Stimulated activated CD4-positive, alpha-beta T cell treated with anti-CD3 and anti-CD28 coated beads, Interleukin-15, amount 100 ng/mL, for 1 hour (primary cell): ENCODE measurements at places on chromosomes 16 and 17.

GRCh38 chr17:6997171-6997570 lies 1.3 kb downstream of the ALOX12 start:
- no peak for DNase-seq

DNA sequence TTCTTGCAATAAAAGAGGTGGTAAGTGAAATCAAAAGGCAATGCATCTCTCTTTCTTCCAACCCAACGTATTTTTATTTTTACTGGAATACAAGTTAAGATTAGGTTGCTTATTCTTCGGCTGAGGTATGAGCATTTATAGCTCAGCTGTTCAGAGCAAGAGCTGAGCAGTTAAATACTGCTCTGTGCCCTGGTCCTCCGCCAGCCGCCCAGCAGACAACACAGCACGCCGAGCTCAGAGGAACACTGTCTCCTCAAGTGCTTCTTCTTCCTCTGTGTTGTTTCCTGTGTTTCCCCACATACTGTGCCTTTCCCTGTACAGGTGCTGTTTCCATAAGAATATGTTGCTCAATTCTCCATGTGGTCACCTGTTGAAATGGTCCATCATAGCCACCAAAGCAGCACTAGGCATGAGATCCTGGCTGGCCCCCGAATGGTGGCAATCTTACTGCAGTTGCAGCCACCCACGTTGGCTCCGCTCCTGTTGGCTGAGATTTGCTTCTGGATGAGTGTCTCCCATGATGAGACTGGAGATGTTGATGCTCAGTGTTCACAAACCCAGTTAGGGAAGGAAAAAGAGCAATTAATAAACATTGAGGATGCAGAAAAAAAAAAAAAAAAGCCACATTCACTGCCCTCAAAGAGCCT lies 515.3 kb downstream of the GRIN2A start:
- DNase-seq = no peak

DNA sequence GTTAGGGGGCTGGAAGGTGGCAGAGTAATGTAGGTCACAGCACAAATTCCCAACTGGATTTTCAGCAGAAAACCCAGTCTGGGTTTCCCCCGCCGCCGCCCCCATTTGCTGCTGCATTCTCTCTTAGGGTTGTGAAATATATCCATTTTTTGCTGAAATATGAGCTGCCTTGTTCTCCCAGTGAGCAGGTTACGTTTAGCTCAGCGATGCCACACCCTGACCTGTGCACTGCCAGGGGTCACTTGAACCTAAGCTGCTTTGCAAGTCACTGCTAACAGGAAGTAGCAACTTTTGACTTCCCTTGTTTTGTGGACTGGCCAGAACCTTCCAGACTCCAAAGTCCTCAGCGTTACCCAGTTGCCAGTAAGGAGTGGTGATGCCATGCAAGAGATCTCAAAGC lies 274.1 kb downstream of the CPPED1 start:
- DNase-seq = no peak

DNA sequence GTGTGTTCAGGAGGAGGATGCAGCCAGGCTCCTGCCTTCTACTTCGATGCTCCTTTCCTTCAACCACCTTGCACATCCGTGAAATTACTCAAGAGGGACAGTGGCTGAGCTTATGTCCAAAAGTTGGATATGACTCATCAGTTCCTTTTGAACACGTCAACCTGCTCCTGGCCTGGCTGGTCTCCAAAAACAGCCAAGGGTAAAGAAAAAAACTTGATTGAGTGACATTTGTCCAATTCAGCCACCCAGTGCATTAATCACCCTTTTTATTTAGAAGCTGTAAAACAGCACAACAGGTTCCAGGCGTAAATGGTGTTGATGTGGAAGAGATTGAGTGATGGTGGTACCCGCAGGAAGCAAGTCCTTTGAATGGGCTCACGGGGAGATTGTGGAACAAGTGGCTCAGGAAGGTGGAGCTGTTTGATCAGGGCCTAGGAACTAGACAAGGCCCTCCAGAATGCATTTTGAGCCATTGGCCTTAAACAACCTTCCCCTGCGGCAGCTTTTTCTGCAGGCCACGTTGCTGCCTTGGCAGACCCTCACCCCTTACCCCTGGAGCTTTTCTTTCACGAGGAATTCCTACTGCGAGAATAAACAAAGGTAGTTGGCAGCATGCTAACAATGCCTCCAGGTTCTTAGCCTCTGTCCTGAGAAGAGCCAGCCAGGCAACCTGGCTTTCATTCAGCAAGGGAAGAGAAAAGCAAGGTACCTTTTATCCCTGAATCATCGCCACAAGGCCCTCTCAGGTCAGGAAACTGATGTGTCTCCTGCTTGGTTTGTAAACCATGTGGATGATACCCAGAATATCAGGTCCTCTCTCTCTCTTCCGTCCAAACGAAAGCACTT lies 173.3 kb upstream of the CACNG5 start:
- DNase-seq = no peak

DNA sequence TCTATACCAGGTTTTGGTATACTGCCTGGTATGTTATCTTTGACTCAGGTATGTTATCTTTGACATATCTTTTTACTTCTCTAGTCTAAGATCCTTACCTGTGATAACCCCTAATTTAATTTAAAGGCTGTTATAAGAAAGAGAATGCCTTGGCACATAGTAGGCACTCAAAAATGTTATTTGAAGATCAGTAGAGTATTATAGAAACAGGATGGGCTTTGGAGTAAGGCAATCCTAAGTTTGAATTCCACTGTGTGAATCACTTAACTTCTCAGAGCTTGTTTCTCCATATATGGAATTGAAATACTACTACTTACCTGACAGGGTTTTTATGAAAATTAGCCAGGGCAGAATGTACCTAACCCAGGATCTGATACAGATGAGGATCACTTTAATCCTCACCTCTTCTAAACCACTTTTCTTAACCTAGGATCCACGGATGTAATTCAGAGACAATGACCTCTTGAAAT lies 1.2 kb downstream of the BRIP1 start:
- no peak for DNase-seq

GRCh38 chr17:69909389-69909788 lies 165.6 kb upstream of the KCNJ16 start:
- no peak for DNase-seq

DNA sequence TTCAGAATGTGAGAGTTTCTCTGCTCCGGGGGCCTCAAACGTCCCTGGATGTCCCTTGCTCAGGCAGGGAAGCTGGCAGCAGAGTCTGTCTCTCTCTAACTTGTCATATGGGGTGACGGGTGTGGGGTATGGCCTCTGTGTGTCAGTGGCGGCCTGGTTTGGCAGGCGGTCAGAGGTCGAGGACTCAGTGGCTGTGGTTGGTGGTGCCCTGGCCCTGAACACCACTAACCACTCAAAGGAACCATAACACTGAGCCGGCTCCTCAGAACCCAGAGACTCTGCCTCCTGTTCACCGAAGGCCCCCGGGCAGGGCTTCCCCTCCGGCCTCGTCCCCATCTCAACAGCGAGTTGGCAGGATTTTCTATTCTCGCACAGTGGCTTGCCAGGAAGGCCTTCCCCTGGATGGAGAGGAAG lies 677 bp downstream of the P2RX1 start:
- no peak for DNase-seq

GRCh38 chr17:296906-297690 lies 55.5 kb downstream of the RPH3AL start:
- DNase-seq = no peak

- no peak for DNase-seq
Observed at GRCh38 chr17:39663340-39663687, 1.8 kb upstream of the TCAP start.

- peak; percentile 70 for DNase-seq
Observed at GRCh38 chr16:30458561-30459394, 13.1 kb upstream of the SEPHS2 start.

DNA sequence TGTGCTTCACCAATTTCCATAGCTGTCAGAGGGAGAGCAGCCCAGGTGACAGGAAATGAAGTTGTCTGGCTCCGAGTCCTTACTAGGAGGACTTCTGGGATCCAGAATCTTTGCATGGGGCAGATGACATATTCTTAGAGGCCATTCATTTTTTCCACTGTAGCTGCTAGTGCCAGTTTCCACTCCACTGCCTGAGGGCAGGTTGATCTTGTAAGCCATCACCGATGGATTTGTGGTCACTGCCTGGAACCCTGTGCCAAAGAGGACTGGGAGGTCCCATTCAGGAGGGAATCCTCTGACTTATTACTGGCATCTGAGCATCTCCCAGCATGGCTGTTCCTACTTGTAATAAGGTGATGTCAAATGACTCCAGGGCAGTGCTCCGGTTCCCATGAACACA lies 144.1 kb upstream of the KCNJ18 start:
- DNase-seq = no peak

DNA sequence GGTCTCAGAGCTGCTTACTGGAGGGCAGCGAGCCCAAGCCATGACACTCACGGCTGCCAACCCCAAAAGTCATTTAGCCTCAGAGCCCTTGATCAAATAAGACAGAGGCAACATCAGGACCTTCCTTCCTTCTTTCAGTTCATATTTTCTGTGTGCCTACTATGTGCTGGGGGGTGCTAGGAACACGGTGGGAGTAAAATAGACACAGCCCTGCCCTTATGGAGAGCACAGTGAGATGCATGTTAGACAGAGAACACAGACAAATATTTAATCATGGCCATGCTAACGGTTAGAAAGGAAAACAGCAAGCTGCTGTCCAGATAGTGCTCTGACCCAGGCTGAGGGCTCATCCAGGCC lies 4.5 kb upstream of the BRD7 start:
- DNase-seq = no peak

GRCh38 chr17:3753624-3754023 lies 29.9 kb downstream of the HASPIN start:
- no peak for DNase-seq

DNA sequence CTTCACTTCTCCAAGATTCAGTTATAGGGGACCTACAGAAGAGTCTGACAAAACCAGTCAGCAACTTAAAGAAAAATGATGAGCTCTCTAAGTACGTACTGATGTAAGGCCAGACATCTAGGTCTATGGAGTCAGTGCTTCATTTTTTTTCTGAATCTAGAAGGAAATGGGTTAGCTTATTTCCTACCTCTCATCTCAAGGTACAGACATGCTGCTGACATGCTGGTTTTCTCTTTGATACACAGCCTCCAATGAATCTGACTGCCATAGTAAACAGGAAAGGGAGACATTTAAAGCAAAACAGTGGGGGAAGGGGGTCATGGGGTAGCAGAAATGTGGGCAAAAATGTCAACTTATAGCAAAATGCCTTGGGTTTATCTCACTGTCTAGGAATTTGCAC lies 16.4 kb downstream of the CDR2 start:
- no peak for DNase-seq

- DNase-seq = no peak
Observed at GRCh38 chr16:75087375-75087979, 29.1 kb downstream of the LDHD start.

DNA sequence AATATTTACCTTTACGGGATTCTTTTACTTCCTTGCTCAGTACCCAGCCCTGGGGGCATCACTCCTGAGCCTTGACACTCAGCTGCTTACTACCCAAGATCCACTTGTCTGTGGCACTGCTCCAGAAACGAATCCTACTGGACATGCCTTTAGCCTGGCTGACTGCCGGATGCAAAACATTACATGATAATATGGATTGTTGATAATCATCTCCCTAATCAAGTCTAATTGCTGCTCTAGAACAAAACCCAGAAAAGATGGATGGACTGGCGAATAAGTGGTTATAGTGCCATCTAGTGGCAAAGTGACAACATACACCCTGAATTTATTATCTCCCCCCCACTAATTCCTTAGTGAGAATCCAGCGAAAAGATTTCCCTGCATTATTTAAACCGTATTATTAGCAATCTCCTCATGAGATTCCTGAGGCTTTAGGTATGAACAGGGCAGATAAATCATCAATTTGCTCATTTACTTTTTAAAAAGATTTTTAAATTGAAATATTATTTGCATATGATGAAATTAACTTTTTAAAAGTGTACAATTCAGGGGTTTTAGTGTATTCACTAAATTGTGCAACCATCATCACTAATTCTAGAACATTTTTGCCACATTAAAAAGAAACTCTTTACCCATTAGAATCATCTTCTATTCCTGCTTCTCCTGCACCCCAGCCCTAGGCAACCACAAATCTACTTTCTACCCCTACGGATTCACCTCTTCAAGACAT lies 61.6 kb downstream of the RGS9 start:
- DNase-seq = no peak

GRCh38 chr17:42809250-42809649 lies 10.6 kb downstream of the CNTD1 start:
- no peak for DNase-seq

DNA sequence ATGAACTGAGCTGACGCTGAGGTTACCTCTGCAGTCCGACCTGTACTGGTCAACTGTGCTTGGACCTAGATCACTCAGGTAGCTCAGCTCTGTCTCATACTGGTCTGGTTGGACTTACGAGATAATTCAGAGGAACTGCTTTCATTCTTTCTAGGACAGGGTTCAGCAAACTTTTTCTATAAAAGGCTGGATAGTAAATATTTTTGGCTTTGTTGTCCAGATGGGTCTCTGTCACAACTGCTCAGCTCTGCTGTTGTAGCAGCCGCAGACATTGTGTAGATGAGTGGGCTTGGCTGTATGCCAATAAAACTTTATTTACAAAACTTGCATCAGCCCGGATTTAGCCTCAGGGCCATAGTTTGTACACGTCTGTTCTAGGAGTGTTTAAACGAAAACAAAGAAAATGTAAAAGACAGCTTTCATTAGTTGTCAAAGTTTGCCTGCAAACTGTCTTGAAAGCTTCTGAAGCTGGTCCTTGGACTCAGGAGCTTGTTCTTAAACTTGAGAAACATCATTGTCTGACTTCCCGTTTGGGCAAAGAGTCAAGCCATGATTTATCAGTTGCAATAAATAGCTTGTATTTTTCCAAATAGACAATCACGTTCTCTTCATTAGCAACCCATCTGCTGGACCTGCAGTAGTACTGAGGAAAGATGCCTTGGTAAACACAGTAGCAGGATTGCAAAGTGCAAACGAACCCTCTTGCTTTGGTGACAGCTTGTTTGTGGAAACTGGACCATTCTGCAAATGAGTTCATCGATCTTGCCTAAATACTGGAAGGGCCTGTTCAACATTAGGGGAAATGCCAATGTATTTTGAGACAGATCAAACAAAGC lies 253.4 kb downstream of the SNX29 start:
- no peak for DNase-seq

DNA sequence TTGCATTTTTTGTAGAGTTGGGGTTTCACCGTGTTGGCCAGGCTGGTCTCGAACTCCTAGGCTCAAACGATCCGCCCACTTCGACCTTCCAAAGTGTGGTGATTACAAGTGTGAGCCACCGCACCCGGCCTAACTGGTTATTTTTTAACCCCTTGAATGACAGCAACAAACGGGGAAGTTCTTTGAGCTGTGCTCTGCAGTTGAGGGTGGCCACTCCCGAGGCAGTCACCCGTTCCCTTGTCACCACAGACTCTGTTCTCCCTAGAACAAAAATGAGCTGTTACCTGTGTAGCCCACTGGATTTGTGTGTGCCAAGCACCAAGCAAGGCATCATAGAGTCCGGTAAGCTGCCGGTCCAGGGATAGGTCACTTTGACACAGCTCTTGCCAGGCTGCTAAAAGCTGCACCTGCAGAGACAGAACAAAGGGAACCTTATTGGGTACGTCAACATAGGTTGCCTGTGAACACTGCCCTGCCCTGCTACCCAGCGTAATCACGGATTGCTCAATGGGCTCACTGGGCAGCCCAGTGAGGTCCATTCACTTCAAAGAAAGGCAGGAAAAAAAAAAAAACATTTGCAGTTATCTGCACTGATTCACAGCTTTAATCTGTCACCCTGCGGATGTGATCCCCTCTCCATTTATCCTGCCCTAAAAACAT lies 19.6 kb downstream of the COG7 start:
- DNase-seq = no peak

GRCh38 chr16:57826706-57827625 lies 24.7 kb upstream of the KIFC3 start:
- no peak for DNase-seq
